ENCODE measurements at places on chromosomes 7 and 10.

- peak; percentile 44 for DNase-seq
Observed at GRCh38 chr10:123149568-123150270, 1.8 kb downstream of the HMX2 start.

- no peak for DNase-seq
Observed at GRCh38 chr7:71543396-71543795, 411.5 kb downstream of the GALNT17 start.

DNA sequence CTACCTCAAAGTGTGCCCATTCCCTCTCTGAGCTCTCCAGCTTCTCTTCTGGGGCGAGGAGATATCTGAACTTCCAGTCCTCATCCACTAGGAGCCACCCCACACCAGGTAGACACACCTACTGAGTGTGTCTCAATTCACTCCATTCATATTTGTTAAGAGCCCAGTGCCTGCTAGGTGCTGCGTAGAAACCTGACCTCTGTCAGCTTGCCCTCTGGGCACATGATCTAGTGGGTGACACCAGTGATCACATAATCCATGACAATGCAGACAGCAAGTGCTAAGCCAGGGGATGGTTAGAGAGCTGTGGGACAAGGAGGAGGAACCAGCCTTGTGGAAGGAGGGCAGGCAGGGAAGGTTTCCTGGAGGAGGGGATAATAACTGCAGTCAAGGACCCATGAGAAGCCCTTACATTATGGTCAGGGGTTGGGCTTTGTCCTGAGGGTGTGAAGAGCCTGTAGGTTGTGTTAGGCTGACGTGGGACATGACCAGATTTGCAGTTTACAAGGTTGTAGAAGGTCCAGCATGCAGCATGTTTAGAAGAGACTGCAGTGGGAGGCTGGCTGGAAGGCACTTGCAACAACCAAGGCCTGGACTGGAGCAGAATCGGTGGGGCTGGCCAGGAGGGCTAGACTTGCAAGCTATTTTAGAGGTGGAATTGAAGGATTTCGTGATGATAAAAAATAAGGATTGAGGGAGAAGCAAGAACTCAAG lies 81.8 kb downstream of the COL13A1 start:
- no peak for DNase-seq

DNA sequence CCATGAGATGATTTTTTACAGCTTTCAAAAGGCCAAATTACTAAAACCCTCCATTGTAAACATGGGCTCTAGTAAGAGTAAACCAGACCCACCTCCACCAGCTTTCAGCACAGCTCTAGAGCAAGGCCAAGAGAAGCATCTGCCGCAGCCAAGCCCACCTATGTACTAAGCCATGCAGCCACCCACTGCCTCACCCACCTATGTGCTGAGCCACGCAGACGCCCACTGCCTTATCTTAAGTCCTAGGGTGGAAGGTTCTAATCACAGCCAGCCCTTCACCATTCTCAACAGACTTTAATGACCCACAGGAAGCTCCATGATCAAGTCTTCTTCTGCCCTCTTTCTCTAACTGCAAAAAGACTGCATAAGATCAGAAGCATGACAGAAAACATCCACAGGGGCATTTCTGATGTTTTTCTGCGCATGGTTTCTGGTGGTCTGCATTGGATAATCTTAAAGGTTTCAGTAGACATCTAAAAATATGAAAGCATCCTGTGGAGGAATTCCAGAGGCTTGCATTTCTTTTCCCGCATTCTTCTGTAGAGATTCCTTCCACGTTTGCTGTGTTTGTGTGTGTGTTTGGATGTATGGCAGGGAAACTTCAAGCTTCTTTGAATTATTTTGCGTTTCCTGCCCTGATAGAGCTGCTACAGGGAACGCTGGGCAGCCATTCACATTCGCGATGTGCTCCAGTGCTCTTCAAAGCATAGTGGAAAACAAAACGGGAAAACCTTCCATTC lies 286.1 kb upstream of the KLF6 start:
- DNase-seq, result no peak

DNA sequence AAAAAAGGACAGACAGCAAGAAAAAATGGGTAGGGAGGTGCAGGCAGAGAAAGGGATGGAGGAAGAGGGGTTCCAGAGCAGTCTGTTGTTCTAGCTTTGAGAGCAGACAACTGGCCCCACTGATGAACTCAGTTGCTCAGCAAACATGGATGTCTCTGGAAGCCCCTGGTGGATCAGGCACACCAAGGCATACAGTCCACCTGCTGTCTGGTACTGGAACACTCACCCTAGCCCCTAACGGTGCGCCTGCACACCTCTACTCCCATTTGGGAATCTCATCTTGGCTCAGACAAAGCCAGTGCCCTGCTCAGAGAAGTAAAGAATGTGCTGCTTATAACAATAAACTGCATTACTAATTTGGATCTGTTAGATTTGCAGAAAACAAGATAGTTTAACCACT lies 7.7 kb downstream of the MACROH2A2 start:
- DNase-seq, result no peak

- no peak for DNase-seq
Observed at GRCh38 chr10:97280783-97281182, 11.7 kb downstream of the ARHGAP19 start.

- no peak for DNase-seq
Observed at GRCh38 chr10:132539431-132539839, 1.8 kb downstream of the INPP5A start.

- DNase-seq, result no peak
Observed at GRCh38 chr7:95925236-95925635, 152.9 kb downstream of the DYNC1I1 start.

GRCh38 chr7:69213878-69214277 lies 384.4 kb upstream of the AUTS2 start:
- no peak for DNase-seq

GRCh38 chr10:110858297-110858934 lies 13.3 kb upstream of the PDCD4 start:
- no peak for DNase-seq

DNA sequence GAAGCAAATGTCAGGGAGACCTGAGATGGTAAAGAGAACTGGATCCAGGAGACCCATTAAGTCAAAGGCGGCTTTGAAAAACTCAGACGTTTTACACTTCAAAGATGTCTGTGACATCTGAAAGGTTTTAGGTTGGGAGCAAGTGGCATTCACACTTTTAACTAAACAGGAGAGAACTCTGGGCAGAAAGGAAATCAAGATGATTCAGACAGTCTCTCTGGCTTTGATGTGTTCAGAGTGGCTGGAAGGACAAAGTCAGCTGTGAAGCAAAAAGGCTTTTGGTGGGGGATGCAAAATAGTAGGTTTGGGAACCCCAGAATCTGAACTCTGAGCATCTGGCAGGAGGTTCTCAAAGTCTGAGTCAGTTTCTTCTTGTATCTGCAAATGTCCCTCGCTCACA lies 66.6 kb downstream of the PRKCQ start:
- DNase-seq, result peak; percentile 32

DNA sequence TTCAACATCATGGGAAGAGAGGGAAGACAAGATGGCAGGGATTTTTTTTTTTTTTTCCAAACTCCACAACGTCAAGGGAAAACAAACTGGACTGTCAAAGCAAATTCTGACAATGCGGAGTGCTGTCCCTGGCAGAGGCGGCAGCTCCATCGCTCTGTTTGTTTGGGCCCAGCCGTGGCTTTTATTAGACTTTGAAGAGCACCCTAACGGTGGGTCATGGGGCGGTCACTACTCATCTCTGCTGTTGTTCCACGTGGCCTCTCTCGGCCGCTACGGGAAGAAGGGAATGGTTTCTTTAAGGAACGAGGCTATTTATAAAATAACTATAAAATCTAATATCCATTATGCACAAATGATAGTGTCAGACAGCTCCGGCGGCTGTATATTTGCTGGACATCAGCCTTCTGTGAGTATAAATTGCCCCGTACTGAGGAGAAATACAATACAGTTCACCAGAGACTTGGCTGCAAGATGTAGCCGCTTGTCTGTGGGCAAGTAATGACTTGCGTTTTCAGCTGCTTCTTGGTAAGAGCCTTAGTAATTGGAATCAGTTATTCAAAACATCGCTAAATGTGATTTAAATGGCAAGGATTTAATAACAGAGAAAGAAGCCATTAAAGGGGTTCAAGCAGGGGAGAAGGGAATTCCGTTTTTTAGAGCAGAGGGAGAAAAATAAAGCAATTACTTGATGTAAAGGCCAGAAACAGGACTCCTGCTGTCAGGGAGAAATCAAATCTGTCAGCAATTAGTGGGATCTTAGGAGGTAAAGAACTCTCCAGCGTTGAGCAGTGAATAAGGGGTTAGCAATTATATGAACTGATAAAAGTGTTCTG lies 61.7 kb upstream of the RAB11FIP2 start:
- no peak for DNase-seq

DNA sequence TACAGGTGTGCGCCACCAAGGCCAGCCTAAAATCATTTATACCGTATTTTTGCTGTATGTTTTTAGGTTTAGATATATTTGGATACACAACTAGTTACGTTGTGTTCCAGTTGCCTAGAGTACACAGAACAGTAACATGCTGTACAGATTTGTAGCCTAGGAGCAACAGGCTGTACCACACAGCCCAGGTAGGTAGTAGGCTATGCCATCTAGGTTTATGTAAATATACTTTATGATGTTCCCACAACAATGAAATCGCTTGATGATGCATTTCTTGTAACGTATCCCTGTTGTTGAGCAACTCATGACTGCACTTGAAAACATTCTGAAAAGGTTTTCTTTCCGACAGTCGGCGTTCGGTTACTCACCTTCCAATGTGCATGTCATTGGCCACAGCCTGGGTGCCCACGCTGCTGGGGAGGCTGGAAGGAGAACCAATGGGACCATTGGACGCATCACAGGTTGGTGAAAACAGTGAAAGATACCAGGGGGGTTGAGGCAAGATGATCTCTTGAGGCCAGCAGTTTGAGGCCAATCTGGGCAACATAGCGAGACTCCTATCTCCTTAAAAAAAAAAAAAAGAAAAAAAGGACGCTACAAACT lies 7.7 kb downstream of the PNLIP start:
- no peak for DNase-seq

DNA sequence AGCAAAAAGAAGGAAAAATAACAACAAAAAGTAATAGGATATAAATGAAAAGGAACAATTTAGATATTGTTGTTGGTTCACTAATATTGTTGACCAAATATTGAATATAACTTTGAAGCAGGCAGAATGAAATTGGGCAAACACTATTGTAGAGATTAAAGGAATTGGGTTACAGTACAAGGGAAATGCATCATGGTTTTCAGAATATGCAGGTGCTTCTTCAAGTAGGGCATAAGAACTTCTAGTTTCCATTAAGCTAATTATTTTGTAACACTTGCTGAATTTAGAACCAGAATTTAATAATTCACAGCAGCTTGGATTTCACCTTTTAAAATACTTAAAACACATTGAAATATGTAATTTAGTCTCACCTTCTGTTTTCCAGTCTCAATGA lies 36.5 kb downstream of the RPA3 start:
- no peak for DNase-seq

DNA sequence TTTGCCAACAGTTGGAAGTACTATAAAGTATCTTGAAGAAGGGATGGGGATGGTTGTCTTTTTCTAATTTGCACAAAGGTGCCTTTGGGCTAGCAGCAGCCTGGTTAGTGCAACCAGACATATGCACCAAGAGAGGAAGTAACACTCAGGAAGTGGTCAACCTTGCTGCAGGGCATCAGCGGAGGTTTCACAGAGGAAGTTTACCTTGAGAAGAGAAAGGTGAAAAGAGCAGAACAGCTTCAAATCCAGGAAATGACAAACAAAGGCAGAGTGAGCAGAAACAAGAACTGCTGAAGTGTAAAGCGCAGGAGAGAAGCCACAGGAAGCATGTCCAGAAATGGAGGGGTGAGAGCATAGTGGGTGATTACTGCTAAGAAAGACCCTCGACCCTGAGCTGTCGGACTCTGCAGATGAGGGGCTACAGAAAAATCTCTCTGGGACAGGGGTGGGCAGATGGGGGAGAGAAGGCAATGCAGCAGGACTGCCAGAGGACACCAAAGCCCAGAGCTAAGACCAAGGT lies 66.9 kb downstream of the STK17A start:
- DNase-seq, result peak; percentile 53

DNA sequence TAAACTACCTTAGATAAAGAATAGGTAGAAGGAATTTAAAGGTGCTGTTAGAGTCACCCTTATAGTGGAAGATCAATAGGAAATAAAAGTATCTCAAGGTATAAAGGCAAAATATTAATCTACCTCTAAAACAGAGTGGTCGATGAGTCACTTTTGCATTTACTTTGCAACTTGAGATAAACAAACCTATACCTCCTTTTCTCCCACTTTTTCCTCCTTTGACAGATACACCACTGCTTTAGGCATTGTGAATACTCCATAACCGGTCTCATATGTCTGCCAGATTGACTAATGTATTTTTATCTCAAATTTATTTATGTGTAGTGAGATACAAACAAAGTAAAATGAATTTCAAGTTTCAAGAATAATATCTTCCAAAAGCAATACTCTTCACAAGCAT lies 193.5 kb downstream of the SKAP2 start:
- DNase-seq, result no peak

GRCh38 chr7:22402250-22402649 lies 45.3 kb upstream of the RAPGEF5 start:
- DNase-seq, result no peak

DNA sequence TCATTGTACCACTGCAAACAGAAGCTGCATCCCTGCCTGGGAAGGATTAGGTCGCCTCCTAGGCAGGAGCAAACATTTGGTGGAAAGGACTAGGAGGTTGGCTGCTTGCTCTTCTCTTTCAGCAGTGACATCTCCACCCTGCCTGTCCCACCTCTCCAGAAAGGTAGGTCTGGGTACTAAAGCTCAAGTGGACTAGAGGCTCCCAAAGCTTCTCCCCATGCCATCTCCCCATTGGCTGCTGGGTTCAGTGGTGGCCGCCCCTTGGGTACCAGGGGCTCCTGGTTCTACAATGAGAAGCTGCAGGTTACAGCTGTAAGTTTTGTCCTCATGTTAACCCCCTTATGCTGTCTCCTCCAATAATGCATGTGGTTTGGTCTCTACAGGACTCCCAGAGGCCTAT lies 180.7 kb upstream of the MKI67 start:
- no peak for DNase-seq

DNA sequence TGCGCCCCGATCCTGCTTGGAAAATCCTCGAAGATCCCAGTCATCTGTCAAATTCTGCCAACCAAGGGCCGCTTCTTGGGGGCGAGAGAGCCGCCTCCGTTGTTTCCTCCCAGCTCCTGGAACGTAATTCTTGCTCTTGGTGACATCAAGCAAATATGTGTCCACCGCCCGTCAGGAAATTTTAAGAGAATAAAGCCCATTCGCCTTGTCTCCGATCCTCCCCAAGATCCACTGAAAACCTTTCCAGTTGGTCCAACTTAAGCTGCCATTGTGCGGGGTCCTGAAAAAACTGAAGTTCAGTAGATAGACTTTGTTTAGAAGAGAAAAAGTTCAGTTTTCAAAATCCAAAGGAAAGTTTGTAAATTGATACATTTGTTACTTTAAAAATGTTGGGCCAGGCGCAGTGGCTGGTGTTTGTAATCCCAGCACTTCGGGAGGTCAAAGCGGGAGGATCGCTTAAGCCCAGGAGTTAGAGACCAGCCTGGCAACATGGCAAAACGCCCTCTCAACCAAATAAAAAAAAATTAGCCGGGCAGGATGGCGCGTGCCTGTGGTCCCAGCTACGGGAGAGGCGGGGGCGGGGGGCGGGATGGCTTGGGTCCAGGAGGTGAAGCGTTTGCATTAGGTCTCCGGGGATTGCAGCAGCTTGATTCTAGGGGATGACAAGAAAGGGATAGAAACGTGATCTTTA lies 1.0 kb upstream of the ZNF800 start:
- no peak for DNase-seq

GRCh38 chr7:121023683-121024511 lies 35.4 kb downstream of the CPED1 start:
- DNase-seq, result no peak

- DNase-seq, result no peak
Observed at GRCh38 chr7:22712999-22713398, 14.0 kb upstream of the IL6 start.

- DNase-seq, result no peak
Observed at GRCh38 chr7:12064586-12065127, 146.4 kb upstream of the TMEM106B start.

Measured in activated T-cell treated with anti-CD3 and anti-CD28 coated beads for 24 hours (primary cell).